ENCODE measurements at places on chromosomes 3 and 15.

GRCh38 chr3:10364806-10365205 is 43.9 kb upstream of the SEC13 start:
- DNase-seq, result no peak

DNA sequence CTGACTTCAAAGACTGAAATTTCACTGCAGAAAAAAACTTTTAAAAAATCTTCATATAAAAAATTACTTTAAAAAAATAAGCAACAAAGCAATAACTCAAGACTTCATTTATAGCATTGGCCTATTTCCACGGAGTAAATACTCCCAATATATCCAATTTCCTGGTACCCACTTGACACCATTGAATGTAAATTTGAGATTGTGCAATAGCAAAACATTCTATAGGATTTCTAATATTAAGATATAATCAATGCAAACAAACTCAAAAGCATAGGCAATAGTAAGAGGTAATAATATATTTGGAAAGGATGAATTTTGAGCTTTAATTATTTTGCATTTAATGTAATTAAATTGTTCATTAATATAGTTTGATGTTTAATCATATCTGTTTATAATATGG is 148.0 kb upstream of the CNTN6 start:
- no peak for DNase-seq

DNA sequence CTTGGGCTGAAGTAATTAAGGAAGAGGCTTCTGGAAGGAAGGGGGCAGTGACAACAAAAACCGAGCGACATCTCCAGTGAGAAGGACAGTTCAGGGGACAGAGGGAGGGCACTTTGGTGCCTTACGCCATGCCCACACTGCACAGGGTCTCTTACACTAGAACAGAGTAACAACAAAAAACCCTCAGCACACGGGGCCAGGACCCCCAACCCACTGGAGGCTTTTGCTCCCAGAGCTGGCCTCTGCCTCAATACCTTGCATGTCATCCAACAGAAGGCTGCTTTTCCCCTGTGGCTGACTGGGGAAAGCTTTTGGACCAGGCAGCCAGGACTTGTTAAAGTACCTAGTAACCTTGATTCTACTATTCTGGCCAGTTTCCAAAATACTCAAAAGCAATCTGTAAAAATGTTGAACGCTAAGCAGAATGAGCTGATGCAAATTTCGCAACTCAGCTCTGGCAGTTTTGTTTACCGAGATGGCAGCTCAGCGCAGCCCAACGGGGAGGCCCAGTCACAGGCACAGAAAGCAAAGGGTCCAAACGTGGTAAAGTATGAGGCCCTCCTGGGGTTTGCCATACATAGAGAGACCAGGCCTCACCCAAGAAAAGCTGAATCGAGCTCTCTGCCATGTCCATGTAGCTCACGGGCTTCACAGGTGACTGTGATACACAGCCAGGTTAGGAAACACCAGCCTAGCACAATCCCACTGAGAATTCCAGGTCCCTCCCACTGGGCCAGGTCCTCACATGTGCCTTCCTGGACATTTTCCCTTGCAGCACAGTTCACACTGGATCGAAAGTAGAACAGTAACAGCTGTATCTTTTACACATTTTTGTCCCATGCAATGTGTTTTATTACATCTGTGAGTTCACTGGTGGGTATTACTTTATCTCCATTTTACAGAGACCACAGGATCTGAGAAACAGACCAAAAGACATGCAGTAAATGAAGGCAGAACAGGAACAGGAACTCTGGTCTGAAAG is 6.0 kb downstream of the CHCHD4 start:
- peak; percentile 67 for DNase-seq

- no peak for DNase-seq
These were observed 81.6 kb downstream of the GJD2 start for GRCh38 chr15:34673241-34673640.

DNA sequence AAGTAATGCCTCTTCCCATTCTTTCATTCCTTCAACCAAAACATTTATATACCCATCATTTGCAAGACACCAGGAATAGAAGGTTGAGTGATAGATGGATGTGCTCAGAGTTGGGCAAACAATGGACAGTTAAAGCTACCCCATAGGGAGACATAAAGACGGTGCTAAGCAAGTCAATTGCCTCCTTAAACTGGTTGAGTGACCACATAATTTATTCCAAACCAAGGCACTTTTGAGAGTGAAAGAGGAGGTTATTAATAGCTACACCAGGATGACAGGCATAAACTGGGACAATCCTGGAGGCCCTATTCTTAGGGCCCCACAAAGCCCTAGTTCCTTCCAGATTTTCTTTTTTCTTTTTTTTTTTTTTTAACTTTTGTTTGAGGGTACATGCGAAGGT is 21.4 kb upstream of the DYNC1LI1 start:
- no peak for DNase-seq

GRCh38 chr3:7876741-7877297 is 624.8 kb upstream of the LMCD1 start:
- DNase-seq, result no peak

All from mesenchymal stem cell (in vitro differentiated cells and primary cell).